ENCODE measurements at places on chromosomes 5 and 9.

- DNase-seq = no peak
Observed at GRCh38 chr9:26779062-26779461, 113.5 kb downstream of the CAAP1 start.

- DNase-seq = no peak
Observed at GRCh38 chr5:63049935-63050334, 471.3 kb downstream of the LRRC70 start.

- DNase-seq = no peak
Observed at GRCh38 chr9:37575001-37575400, 1.2 kb downstream of the FBXO10 start.

- DNase-seq = no peak
Observed at GRCh38 chr9:133201424-133202144, 7.5 kb downstream of the OBP2B start.

GRCh38 chr5:88539026-88539425 lies 270.4 kb upstream of the TMEM161B start:
- DNase-seq = no peak

- DNase-seq = no peak
Observed at GRCh38 chr5:84599964-84600363, 215.3 kb upstream of the EDIL3 start.

DNA sequence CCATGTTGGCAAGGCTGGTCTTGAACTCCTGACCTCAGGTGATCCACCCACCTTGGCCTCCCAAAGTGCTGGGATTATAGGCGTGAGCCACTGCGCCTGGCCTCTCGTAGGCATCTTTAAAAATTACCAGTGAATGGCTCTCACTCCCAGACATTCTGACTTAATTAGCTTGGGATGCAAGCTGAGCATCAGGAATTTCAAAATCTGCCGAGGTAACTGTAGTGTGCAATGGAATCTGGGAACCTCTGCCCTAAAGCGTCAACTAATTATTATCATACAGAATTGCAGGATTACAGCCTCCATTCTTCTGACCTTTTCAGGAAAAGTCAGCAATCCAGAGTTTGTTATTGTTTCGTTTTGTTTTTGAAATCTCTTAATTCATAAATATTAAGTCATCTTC lies 213.4 kb upstream of the DMAC1 start:
- no peak for DNase-seq

- DNase-seq = no peak
Observed at GRCh38 chr9:134712926-134713325, 71.3 kb downstream of the COL5A1 start.

GRCh38 chr9:90069085-90069484 lies 464.3 kb downstream of the GADD45G start:
- no peak for DNase-seq

GRCh38 chr5:109619021-109619460 lies 70.7 kb upstream of the MAN2A1 start:
- no peak for DNase-seq

DNA sequence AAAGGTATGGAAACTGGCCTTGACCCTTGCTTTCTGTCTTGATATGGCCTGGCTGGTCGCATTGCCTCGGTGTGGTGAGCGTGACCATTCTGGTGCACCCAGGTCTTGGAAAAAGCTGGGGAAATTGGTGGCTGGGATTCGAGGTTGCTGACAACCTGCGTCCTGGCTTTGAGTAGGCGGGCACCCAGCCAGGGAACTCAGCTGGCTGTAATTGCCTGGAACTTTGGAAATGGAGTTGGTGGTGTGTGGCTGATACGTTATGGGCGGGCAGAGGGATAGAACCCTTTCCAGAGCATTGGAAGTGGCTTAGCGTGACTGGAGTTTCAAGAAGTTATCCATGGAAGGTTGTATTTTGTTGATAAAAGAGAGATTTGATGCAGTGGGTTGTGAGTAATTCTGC lies 35.2 kb downstream of the KCNMB1 start:
- no peak for DNase-seq

Data from ACHN (cell line).